ENCODE measurements at places on chromosomes 12 and 14. TPM values are rescaled to one million over a fixed set of nuclear protein-coding genes. Genes with fewer than 3 reads are reported as not detected.

DNA sequence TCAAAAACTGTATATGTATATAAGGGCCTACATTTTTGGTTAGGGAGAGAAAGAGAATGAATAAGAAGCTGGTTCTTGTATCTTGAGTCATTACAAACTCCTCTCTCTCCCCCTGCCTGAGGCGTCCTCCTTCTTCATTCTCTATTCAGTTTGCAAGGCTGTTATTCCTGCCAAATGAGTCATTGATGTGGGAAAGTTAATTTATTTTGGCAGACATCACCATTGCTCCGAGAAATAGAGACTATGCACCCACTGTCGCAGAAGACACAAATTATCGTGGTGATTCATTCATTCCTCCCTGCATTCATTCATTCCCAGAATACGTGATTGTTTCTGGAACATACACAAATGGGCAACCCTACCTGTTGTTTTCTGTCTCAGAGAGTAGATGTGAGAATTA lies 112.5 kb upstream of the MED13L start:
- DNase-seq: no peak

Gene C12orf42
- total RNA-seq: 0.52 TPM

Gene SDR9C7
- total RNA-seq: not detected

Gene L3HYPDH
- total RNA-seq: 16.2 TPM

- no peak for DNase-seq
Observed at GRCh38 chr12:127327986-127328385, 939.0 kb upstream of the TMEM132C start.

Gene TPPP2
- total RNA-seq: not detected

Gene GYS2
- total RNA-seq: not detected

DNA sequence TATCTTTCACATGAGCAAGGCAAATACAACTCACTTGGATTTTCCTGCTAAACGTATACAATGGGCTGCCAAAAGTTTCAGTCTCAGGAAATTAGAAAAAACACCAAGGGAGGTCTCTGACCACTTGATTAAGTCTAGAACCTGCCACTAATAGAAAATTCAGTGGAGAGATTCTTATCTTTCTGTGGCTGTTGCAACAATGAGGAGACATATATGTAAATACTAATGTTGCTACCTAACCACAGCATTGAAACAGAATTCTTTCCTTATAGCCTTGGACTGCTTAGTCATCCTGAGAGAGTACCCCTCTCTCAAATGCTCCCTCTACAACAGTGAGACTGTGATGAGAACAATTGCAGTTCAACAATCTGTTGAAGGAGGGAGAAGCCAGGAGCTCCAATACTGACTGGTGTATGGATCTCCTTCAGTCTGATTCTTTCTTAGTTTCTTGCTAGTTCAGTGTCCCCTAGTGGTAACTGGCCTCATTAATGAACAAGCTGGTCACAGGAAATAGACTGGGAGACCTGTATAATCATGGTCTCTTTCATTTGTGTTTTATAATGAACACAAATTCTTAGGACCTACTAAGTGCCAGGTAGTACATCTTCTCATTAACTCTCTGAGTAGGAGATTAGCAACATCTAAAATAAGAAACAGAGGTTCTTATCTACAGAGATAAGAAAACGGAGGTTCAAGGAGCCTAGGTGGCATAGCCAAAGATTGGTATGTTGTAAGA lies 164.5 kb downstream of the SLC38A4 start:
- DNase-seq: no peak

Gene TMEM263
- total RNA-seq: 46.5 TPM

Measured in activated naive CD4-positive, alpha-beta T cell treated with anti-CD3 and anti-CD28 coated beads, Interleukin-2, amount 50 U/mL, for 72 hours (primary cell).